Cardiac muscle cell (in vitro differentiated cells and primary cell): ENCODE measurements at places on chromosomes 13 and 19.
A peak's percentile ranks its signal among the peaks of the same experiment; 100 is the strongest.

DNA sequence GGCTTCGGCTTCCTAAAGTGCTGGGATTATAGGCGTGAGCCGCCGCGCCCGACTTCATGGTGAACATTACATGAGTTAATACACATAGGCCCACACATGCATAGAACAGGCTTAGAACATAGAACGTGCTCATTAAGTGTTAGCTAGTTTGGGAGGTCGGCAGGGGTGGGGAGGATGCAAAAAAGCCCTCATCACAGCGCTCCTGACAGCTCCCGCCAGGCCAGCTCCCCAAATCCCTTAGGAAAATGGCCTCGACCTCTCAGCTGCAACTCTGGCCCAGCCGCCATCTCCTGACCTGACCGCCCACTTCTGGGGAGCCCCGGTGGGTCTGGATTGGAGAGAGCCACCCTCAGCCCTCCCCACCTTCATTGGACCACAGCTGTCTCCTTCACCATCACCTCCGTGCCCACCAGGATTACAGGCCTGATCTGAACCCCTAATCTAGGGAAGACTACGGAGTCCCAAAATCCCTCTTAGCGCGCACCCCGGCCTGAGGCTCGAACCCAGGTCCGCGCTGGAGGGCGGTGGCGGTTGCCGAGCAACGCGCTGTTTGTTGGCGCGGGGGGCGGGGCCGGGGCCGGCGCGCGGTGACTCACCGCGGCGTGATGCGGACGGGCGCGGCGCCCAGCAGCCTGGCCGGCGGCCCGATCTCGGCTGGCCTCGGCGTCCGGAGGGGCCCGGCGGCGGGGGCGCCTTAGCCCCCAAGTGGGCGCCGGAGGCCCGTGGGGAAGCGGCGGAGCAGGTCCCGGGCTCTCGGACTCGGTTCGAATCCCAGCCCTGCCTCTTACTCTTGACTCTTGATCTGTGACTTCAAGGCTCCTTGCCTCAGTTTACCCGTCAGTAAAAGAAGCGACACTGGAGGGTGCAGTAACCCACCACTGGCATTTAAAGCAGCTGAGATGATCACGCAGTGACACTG, 26.7 kb upstream of the NANOS3 start:
- DNase-seq, result peak; percentile 87

DNA sequence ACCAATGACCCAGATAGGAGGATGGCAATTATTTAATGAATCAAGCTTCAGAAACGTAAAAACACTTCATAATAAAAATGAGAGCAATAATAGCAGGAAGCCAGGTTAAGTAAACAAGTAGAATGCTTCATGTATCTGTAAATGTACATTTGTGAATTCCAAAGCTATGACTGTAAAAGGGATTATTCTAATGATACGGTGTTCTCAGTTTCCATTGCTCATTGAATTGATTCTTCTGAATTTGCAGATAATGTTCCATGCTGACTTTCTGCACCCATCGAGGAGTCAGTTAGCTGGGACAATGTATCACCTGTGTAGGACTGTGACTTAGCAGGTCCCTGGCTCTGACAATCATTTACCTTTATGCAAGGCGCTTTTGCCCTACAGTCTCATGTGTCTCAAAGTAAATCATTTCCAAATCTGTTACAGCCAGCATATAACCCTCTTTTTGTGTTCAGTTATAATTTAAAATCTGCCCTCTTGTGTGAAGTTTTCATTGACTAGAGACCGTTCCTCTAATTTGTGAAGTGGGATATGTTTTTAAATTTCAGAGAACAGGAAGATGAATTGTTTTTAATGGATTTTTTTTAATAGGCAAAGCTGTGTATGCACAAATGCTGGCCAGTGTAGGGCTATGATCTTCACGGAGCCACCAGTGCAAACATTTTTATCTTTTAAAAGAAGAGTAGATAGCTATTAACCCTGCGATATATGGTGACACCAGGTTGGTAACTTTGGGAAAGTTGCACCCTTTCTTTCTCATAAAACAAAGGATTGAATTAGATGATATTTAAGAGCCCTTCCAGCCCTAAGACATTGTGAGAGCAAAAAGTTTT, 267.1 kb downstream of the KLF5 start:
- DNase-seq, result no peak

DNA sequence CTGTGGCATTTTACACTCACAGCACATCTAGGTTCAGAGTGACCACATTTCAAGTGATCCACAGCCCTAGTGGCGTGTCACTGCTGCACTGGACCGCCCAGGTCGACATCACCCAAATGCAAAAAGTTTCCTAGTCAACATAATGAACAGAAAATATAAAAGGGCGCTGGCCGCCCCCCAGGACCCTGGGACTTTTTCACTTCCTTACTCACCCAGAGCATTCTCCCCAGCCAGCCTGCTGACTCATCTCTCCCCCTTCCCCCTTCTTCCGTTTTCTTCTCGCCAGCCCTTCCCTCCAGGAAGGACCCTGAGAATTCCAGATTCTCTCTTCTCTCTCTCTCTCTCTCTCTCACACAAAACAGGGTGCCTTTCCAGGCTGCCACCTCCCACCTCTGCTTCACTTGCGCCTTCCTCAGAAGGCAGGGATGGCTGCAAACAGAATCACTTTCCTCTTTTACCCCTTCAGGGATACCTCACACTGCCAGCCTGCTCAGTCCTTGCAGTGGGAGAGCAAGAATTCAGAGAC, 21.0 kb upstream of the GRWD1 start:
- peak; percentile 72 for DNase-seq

DNA sequence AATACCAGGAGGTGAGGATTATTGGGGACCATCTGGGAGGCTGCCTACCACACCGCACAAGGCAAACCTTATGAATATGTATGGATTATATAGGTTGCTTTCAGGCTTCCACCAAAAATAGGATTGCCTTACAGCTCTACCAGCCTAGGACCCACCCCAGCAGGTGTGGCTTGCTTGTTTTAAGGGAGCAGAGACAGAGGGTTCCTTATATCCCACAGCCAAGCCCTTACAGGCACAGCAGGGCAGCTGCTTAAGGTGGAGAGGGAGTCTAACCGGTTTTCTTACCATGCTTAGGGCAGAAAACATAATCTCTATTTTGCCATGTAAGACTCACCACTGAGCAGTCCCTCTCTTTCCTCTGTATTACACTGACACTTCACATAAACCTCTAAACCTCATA, 16.1 kb upstream of the TTYH1 start:
- no peak for DNase-seq

GRCh38 chr19:49579947-49580263, 451 bp downstream of the NOSIP start:
- DNase-seq, result no peak

DNA sequence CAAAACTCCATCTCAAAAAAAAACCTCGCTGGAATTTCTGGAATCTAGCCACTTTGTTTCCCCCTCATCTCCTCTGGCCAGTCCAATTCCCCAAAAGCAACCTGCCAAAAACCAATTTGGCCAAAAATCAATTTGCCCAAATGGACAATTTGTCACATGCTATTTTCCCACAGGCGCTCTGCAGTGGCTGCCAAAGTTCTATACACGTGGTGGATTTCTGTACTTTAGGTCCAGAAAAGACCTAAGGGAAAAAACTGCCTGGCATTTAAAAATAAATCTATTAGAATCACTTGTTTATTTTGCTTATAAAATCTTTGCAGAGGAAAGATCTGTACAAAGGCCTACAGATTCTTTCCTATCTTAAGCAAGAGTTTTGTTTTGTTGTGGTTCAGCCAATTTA, 79.4 kb downstream of the MAP4K1 start:
- DNase-seq, result no peak

- no peak for DNase-seq
Observed at GRCh38 chr13:45446181-45446580, 18.6 kb upstream of the COG3 start.

GRCh38 chr13:85632526-85633195, 166.6 kb downstream of the SLITRK6 start:
- no peak for DNase-seq

DNA sequence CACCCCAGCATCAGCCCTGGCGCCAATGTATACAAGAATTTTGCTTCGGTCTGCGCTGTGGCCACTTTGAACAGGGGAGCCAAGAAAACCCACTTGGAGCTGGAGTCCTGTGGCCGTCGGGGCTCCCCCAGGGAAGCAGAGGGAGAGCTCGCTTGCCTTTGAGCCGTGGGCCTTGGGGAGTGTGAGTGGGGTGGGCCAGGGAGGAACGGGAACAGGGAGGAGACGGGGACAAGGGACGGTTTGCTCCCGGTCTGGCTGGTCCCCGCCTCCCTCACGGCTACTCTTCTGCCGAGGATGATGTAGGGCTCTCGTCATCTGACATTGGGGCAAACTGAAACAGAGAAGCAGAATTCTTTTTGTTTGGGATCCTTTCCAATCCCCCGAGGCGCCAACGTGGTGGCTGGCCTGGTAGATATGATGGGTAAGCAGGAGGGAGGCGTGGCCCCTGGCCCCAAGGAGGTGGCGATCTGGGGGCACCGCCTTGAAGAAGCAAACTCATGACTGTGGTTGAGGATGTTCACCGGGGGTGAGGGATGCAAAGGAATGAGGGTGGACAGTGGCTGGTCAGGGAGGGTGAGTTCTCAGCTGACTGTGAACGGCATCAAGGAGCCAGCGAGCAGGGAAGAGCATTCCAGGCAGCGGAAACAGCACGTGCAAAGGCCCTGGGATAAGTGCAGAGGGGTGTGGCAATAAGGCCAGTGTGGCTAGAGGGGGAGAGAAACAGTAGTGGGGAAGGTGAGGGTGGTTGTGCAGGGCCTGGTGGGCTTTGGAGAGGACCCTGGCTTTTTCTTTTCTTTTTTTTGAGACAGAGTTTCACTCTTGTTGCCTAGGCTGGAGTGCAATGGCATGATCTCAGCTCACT, 10.9 kb upstream of the SPC24 start:
- no peak for DNase-seq

GRCh38 chr13:39892721-39893685, 237.5 kb downstream of the COG6 start:
- DNase-seq, result no peak

- peak; percentile 90 for DNase-seq
Observed at GRCh38 chr13:113816946-113817859, 46.7 kb downstream of the GAS6 start.

- peak; percentile 9 for DNase-seq
Observed at GRCh38 chr13:23810685-23811240, 78.4 kb downstream of the MIPEP start.
